ENCODE measurements at places on chromosomes 6 and 20.

DNA sequence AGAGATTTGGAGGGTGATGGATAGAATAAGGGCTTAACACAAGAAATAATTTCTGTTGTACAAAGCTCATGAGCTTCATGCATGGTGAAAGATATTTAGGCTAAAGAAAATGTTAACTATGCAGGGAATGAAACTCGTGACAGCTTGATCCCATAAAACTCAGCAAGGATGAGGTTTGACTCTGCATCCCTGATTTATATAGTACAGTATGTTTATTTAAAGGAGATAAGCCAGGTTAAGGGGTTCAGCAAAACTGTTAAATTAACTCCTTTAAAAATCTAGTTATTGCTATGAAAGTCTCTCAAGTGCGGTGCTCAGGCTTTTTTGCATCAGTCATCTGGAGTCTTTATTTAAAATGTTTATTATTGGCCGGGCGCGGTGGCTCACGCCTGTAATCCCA, 326.4 kb downstream of the LAMA2 start:
- no peak for DNase-seq

GRCh38 chr20:45021631-45022030, 55.3 kb downstream of the STK4 start:
- DNase-seq: no peak

GRCh38 chr20:41649489-41649888, 31.3 kb upstream of the CHD6 start:
- no peak for DNase-seq

GRCh38 chr6:107750176-107750797, 73.8 kb downstream of the SCML4 start:
- no peak for DNase-seq

DNA sequence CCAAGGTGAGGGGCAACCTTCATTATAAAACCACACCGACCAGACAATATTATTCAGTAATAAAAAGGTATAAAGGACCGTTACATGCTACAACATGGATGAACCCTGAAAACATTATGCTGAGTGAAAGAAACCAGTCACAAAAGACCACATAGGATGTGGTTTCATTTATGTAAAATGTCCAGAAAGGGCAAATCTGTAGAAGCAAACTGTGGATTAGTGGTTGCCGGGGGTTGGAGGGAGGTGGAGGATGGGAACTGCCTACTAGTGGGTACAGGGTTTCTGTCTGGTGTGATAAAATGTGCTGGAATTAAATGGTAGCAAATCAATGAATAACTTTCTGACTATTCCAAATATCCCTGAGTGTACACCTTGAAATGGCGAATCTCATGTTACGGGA, 10.2 kb upstream of the PRND start:
- DNase-seq: no peak

DNA sequence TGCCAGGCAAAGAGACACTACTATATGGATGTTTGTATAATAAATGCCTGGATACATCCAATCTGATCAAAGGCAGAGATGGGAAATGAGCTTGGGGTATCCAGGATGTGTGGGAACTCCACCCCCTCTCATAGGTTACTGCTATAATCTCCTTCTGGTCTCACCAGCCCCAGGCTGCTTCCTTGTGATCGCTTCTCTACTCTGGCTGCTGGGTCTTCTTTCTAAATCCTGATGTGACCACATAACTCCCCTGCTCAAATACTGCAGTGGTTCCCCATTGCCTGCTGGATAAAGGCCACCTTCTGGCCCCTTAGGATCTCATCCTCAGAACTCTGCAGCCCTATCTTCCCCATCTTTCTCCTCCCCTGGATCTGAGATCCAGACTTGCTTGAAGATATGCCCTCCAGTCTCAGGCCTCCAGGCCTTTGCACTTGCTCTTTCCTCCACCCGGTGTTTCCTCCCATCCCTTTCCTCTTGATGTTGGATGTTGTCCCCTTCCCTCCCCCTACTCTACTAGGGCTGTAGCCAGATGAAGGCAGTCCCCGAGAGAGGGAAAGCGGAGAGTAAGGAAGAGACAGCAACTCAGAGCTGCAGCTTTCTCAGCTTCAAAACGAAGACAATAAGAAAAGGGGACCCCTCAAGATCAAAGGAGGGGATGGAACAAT, 828 bp upstream of the XKR7 start:
- DNase-seq: no peak

DNA sequence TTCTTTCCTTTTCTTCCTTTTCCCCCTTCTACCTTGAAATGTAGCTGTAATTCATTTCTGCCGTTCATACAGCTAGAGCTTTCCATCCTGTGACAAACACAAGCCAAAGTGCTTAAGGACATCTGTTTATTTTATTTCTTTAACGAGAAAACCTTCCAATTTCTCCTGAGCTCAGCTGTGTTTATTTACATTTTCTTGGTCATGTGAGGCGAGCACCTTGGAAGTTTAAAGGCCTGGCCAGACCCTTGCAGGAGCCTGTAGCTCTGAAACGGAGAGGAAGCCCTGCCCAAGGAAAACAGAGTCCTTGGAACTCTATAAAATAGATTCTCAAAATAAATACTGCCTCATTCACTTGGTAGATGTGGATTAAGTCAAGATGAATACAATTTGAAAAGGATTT, 223.1 kb downstream of the EYA2 start:
- DNase-seq: no peak

DNA sequence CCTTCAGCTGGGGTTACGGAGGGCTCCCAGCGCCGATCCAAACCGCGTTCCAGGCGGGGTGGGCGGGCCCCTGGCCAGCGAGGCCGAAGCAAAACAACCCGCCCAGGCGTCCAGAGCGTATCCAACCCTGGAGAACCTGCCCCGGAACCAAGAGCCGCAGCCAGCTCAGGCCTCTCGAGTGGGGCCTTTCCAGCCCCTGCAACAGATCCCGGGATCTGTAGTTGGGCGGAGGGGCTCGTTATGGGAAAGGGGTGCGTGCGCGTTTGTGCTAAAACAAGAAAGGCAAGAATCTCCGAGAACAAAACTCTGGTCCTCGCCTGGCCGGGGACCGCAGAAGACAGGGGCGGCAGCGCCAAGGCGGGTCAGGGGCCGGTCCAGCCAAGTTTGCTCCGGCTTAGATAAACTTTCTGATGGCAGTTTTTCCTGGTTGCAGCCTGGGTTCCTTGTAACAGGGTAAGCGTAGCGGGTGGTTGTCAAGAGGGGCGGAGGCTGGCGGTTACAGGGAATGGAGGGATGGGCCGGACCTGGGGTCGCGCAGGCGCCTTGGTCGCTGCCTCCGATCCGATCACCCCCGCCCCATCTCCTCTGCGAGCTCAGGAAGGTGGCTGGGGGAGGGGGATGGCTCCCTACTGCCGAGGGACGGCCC, 448 bp upstream of the RIN2 start:
- peak; percentile 64 for DNase-seq

DNA sequence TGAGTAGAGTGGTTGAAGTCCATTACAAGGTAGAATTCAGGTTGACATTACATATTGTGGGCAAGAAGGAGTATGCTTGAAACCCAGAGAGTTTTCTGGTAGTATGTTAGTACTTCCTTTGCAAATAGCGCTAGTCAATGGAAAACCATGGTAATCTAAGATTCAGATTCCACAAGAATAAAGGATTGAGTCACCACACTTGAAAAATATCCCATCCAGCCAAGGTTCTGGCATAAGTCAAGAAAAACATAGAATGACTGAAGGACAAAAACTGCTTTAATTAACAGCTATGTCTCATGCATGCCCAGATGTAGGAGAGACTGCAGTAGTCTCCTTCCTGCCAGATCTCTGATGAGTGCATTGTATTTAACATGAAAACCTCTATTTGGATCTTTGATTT, 469.8 kb downstream of the BMP2 start:
- DNase-seq: no peak

DNA sequence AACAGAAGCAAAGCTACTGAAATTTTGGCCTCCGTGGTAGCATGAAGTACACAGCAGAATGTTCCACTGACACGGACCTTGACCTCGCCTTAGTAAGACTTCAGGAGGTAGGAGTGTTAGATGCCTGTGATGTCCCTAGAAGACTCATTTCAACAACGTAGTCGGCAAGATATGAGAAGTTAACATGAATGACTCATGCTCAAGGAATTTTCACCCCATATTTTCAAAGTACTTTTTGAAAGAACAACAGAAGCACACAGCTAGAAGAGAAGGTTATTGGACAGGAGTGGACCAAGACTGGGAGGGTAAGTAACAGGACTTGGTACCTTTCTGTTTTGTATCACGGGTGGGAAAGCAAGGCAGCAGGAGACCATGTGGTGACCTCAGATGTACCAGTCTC, 78.0 kb downstream of the DZANK1 start:
- no peak for DNase-seq

DNA sequence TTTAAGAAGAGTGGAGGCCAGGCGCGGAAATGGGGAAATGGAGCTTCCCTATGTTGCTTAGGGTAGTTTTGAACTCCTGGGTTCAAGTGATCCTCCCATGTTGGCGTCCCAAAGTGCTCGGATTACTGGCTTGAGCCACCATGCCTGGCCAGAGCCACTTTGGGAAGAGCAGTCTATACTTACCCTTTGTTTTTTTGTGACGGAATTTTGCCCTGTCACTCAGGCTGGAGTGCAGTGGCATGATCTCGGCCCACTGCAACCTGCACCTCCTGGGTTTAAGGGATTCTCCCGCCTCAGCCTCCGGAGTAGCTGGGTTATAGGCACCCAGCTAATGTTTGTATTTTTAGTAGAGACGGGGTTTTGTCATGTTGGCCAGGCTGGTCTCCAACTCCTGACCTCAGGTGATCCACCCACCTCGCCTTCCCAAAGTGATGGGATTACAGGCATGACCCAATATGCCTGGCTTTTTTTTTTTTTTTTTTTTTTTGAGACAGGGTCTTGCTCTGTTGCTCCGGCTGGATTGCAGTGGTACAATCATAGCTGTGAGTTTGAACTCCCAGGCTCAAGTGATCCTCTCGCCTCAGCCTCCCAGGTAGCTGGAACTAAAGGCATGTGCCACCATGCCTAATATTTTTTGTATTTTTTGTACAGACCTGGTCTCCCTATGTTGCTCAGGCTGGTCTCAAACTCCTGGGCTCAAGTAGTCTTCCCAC, 18.0 kb downstream of the PPP1R10 start:
- no peak for DNase-seq

- no peak for DNase-seq
These were observed 20.4 kb downstream of the AKAP12 start for GRCh38 chr6:151260205-151260604.

GRCh38 chr20:55116598-55116997, 641.2 kb downstream of the DOK5 start:
- no peak for DNase-seq
